ENCODE measurements at places on chromosomes 12 and 14.

DNA sequence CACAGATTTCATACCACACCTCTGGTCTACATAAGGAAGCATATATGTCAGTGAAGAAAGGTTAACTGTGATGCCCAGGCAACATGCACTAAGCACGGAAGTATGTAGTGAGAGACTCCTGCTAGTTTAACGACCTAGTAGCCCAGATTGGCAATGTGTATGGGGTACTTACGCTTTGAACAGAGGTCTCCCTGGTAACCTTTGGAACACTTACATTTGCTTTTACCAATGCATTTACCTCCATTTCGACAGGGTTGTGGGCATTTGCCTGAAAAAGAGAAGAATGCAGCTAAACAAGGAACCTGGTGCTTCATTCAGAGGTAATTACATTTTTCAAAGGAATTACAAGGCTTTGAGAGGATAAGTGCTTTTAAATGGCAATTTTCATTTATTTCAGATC, 65.2 kb downstream of the WIF1 start:
- DNase-seq: no peak

DNA sequence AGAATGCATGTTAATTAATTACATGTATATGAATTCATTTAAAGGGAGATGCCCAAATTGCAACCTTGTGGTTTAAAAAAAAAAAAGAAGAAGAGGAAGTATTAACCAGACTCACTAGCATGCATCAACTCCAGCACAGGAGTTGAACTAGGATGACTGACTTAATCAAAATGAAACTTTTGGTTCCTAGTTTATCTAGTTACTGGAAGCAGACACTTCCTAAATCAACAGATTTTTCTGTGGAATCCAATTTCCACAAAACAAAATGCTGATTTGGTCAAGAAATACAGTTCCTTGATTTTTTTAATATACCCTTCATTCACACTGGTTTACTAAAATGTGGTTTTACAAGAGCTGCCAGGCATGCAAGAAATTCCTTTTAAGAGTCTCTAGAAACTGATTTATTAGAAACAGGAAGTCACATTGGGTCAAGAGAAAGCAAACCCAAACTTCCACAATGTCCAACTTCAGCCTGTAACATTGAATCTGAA, 41.6 kb downstream of the ITPR2 start:
- DNase-seq: no peak

DNA sequence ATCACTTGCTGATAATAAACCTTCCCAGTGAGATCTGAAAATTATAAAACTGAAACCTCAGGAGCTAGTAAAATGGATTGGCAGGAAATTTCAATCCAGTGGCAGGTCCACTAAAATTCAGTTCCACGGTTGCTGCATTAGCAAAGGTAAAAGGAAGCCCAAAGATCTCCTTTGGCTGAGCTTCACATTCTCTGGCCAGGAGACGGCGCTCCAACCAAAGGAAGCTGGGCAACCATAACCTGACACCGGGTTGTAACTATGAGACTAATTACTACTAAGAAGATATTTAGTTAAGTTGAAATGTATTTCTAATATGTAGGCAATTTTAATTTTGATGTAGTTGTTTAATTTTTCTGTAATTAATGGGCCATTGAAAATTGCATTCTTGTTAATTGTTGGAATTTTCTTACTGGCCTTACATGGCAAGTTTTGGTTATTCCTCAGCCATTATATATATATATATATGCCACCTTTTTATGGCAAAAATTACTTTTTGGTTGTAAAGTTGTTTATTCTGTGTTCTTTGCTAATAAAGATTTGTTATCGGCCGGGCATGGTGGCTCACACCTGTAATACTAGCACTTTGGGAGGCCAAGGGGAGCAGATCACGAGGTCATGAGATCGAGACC, 17.0 kb downstream of the OR8S1 start:
- no peak for DNase-seq

- peak; percentile 79 for DNase-seq
These were observed 32.6 kb upstream of the CD9 start for GRCh38 chr12:6167327-6168280.

DNA sequence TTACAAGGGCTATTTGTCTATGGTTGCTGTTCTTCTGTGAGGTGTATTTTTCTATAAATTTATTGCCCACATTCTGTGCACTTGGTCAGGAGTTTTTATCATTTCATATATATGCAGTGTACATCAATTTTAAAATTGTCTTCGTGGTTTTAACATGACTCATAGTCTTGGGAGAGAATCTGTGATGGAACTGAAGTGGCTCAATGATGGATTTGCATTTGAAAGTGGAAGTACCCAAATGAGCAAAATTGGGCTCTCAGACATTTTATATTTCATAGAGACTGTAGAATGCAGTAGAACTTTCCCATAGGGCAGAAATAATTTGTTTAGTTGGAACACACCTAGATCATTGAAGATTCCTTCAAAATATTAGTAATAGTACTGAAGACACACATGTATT, 1.9 kb upstream of the SCFD1 start:
- no peak for DNase-seq

DNA sequence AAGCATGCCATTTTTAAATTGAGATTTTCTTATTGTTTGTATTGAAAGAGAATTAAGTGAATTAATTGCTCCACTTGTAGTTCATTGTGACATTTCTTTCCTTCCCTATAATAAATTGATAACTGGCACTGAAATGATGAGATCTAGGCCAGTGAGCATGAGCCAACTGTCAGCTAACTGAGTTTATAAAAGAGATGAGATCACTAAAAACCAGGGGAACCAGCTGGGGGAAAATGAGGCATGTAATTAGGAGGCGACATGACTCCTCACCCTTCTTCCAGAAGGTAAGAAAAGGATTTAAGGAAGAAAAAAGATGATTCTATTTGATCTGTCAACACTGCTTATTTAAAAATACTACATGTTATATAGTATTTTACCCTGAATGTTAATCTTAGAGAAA, 104.5 kb upstream of the DNM1L start:
- no peak for DNase-seq

- DNase-seq: no peak
These were observed 31.6 kb upstream of the AMIGO2 start for GRCh38 chr12:47111392-47111778.

GRCh38 chr14:66426451-66426850, 59.7 kb upstream of the CCDC196 start:
- DNase-seq: no peak

GRCh38 chr12:132153501-132154340, 9.5 kb downstream of the NOC4L start:
- peak; percentile 82 for DNase-seq
